ENCODE measurements at places on chromosomes 11 and 22. TPM values are rescaled to one million over a fixed set of nuclear protein-coding genes. Genes with fewer than 3 reads are reported as not detected.
A peak's percentile ranks its signal among the peaks of the same experiment; 100 is the strongest.

DKK3 gene
- total RNA-seq: 20.6 TPM

MS4A8 gene
- total RNA-seq: not detected

RAB3IL1 gene
- total RNA-seq: 7.2 TPM

- no peaks in the 10 kb centered on the region for H3K27me3 ChIP-seq
- H3K27ac ChIP-seq: no peak overlapping the region
- H3K4me3 ChIP-seq: no peak overlapping the region
- H3K4me1 ChIP-seq: peaks cover 18% of the 10 kb centered on the region
- no peak for DNase-seq
- peaks cover 14% of the 10 kb centered on the region for H3K36me3 ChIP-seq
These were observed 21.0 kb upstream of the PPP6R3 start for GRCh38 chr11:68439355-68440065.

GRCh38 chr11:65352783-65353182 lies 1.8 kb upstream of the TIGD3 start:
- peak overlapping the region; percentile 88 for H3K27ac ChIP-seq
- H3K4me1 ChIP-seq: peaks cover 10% of the 10 kb centered on the region
- H3K4me3 ChIP-seq: no peak overlapping the region
- DNase-seq: no peak
- H3K36me3 ChIP-seq: peaks cover 36% of the 10 kb centered on the region
- H3K27me3 ChIP-seq: peaks cover 25% of the 10 kb centered on the region

- H3K4me1 ChIP-seq: no peaks in the 10 kb centered on the region
- H3K27me3 ChIP-seq: no peaks in the 10 kb centered on the region
- no peak overlapping the region for H3K27ac ChIP-seq
- no peak overlapping the region for H3K4me3 ChIP-seq
- DNase-seq: no peak
- peaks cover 29% of the 10 kb centered on the region for H3K36me3 ChIP-seq
These were observed 42.4 kb downstream of the OSBP start for GRCh38 chr11:59573216-59573615.

- peaks cover 6% of the 10 kb centered on the region for H3K4me1 ChIP-seq
- peaks cover 33% of the 10 kb centered on the region for H3K36me3 ChIP-seq
- no peak overlapping the region for H3K27ac ChIP-seq
- no peak overlapping the region for H3K4me3 ChIP-seq
- H3K27me3 ChIP-seq: no peaks in the 10 kb centered on the region
- no peak for DNase-seq
These were observed 87.9 kb upstream of the SORL1-AS1 start for GRCh38 chr11:121540627-121541026.

DNA sequence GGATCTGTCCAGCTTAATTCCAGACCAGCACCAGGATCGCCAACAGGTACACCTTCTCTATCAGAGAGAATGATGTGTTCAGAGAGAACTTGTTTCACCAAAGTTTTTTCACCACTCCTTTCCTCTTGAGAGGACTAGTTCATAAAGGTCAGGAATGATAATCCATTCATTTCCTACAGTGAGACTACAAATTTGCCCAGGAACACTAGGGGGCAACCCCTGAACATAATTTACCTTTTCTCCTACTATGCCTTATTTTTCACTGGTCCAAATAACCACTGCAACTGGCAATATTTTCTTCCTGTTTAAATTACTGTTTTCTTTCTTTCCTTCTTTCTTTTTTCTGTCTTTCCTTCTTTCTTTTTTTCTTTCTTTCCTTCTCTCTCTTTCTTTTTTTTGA lies 22.5 kb downstream of the CAVIN3 start:
- H3K4me3 ChIP-seq: no peak overlapping the region
- no peaks in the 10 kb centered on the region for H3K27me3 ChIP-seq
- peaks cover 51% of the 10 kb centered on the region for H3K4me1 ChIP-seq
- H3K27ac ChIP-seq: no peak overlapping the region
- H3K36me3 ChIP-seq: no peaks in the 10 kb centered on the region

DNA sequence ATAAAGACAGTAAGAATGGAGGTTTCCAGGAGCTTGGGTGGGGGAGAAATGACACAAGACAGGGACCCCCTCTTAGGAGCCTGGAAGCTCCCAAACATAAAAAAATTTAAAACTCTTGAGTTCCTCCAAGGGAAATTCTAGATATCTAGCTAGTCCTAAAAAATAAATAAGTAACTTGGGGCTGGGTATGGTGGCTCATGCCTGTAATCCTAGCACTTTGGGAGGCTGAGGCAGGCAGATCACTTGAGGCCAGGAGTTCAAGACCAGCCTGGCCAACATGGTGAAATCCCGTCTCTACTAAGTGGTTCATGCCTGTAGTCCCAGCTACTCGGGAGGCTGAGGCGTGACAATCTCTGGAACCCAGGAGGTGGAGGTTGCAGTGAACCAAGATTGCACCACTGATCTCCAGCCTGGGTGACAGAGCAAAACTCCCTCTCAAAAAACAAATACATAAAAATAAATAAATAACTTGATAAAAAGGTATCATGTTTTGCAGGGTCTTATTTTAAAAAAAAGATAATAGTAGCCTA lies 20.0 kb upstream of the TOP3B start:
- H3K4me1 ChIP-seq: no peaks in the 10 kb centered on the region
- no peaks in the 10 kb centered on the region for H3K36me3 ChIP-seq
- peaks cover 100% of the 10 kb centered on the region for H3K27me3 ChIP-seq

DNA sequence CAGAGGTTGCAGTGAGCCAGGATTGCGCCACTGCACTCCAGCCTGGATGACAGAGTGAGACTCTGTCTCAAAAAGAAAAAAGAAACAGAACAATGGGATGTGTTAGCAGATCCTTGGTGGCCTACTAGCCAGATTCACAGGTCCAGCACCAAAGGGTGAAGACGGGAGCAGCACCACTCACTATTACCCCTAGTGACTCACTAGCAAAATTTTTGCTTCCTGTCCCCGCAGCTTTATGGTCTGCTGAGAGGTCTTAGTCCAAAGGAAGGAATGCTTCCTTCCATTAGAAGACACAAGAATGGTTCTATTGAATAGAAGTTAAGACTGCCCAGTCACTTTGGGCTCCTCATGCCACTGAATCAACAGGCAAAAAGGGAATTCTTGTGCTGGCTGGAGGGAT lies 35.9 kb upstream of the NUP50 start:
- no peak overlapping the region for H3K4me3 ChIP-seq
- H3K27ac ChIP-seq: no peak overlapping the region

DNA sequence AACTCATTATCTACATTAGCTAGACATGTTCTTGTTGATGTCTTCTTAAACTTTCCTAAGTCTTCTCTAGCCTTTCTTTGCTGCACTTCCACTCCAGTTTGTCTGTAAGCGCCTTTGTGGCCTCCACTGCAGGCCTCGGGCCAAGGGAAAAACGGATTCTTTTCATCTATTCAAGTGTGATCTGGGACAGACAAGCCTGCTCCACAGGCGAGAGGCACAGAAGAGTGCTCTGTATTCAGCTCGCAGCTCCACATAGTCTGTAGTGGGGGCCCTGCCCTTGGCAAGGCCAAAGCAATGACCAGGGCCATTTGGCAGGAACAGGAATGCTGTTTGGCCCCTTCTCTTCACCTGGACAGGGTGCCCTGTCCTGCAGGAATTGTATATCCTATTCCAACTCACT lies 84.1 kb upstream of the BARX2 start:
- H3K27me3 ChIP-seq: no peaks in the 10 kb centered on the region
- H3K27ac ChIP-seq: no peak overlapping the region
- H3K4me1 ChIP-seq: peaks cover 23% of the 10 kb centered on the region
- H3K4me3 ChIP-seq: no peak overlapping the region

DNA sequence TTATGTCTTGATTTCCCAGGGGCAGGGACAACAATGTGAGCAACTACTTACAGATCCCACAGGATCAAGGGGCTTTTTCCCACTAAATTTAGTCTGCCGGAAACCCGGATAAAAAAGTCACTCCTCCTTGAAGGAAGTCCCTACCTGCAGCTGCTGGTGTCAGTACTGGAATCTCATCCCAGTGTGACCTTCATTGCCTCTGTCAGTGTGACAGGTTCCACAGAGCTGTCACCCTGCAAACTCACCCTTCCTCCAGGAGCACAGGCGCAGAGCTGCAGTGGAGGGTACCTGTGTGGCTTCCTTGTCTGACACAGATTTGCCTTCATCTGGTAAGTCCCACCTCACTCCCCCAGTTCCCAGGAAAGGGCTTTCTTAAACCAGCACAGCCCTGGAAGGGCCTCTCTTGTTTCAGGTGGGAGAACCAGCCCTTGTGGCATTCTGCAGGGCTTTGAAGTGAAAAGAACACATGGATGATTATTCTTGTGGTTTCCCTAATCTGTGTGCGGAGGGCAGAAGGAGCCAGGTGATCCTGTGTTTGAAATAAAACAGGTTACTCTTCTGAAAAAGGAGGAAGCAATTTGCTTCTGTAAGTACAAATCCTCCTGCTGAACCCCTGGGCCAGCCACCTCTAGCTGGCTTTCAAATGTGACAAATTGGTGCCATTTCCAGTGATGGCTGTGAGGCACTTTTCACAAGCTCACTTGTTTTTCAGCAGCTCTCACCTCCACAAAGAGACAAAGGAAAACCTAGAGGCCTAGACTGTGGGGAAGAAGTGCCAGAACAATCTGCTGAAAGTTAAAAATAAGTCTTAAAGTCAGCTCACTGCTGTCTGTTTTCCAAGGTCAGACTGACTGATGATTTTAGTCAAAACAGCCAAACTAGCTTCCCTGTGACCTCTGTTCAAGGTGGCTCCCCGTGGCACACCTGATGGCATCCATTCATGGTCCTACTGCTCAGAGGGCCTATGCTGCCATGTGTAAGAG lies 9.2 kb upstream of the PRSS23 start:
- no peak overlapping the region for H3K27ac ChIP-seq
- no peak for DNase-seq
- H3K4me3 ChIP-seq: no peak overlapping the region
- H3K4me1 ChIP-seq: no peaks in the 10 kb centered on the region
- peaks cover 3% of the 10 kb centered on the region for H3K27me3 ChIP-seq
- H3K36me3 ChIP-seq: no peaks in the 10 kb centered on the region

- peaks cover 31% of the 10 kb centered on the region for H3K4me1 ChIP-seq
- H3K36me3 ChIP-seq: 0 out of 2 replicates have a peak, but pooled peaks cover 5% of the 10 kb centered on the region
- no peaks in the 10 kb centered on the region for H3K27me3 ChIP-seq
- no peak for DNase-seq
- H3K4me3 ChIP-seq: no peak overlapping the region
- H3K27ac ChIP-seq: no peak overlapping the region
These were observed 28.3 kb downstream of the NECTIN1 start for GRCh38 chr11:119700536-119701346.

DNA sequence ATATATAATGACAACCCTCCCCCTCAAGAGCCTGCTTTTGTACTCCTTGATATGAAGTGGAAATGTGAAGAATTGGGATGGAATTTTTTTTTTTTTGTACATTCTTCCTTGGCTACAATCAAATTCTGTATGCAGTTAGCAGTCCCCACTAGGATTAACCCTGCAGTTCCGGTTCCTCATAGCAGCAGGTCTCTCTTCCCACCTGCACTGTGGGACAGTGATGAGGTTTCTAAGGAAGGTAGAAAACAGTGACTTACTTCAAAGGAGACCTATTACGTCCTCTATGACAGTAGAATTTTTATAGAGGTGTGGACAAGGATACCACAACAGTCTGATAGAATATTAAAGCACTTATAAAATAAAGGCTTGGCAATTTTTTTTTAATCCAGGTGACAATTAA lies 46.3 kb upstream of the ALKBH3 start:
- H3K27me3 ChIP-seq: no peaks in the 10 kb centered on the region
- no peaks in the 10 kb centered on the region for H3K4me1 ChIP-seq
- H3K27ac ChIP-seq: no peak overlapping the region
- H3K36me3 ChIP-seq: peaks cover 27% of the 10 kb centered on the region
- DNase-seq: no peak

DNA sequence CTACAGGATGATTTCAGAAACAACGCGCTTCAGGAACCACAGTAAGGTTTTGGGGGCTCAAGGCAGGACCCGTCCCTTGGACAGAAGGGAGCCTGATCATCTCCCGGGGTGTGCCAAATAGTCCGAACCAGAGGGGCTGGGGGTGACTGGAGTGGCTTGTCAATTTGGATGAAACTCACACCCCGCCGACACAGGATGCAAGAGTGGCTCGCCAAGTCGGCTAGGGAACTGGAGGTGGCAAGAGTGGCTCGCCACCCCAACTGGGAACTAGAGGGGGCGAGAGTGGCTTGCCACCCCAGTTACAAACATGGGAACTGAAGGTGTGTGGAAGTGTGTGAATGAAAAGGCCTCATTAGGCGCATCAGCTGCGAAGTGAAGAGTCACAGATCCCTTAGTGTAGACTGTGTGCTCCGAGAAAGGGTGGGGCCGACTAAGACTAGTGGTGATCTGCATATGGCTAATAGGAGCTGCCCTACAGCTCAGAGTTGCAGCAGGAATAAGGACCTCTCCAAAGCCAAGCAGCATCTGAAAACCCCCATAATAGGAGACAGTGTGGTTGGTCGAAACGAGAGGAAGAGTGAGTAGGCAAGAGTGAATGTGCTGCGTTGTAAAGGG lies 26.6 kb upstream of the CPT1A start:
- no peaks in the 10 kb centered on the region for H3K27me3 ChIP-seq
- no peak overlapping the region for H3K27ac ChIP-seq
- no peak overlapping the region for H3K4me3 ChIP-seq
- H3K36me3 ChIP-seq: 0 out of 2 replicates have a peak, but pooled peaks cover 2% of the 10 kb centered on the region
- H3K4me1 ChIP-seq: peaks cover 25% of the 10 kb centered on the region
- no peak for DNase-seq

DNA sequence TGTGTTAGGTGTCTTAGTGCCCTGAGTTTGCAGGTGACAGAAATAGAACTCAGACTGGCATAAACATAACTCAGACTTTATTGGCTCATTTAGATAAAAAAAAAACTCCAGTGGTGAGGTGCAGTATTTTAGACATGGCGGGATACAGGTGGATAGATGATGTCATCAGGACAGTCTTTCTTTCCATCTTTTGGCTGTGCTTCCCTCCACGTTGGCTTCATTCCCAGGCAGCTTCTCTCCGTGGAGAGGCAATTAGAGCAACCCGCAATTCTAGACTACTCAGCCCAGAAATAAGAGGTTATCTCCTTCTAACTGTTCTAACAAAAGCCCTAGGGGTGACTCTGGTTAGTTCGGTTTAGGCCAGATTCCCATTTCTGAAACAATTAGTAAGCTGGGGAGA lies 40.5 kb downstream of the NCAM1 start:
- no peak overlapping the region for H3K4me3 ChIP-seq
- H3K27ac ChIP-seq: no peak overlapping the region
- no peak for DNase-seq
- no peaks in the 10 kb centered on the region for H3K27me3 ChIP-seq

DNA sequence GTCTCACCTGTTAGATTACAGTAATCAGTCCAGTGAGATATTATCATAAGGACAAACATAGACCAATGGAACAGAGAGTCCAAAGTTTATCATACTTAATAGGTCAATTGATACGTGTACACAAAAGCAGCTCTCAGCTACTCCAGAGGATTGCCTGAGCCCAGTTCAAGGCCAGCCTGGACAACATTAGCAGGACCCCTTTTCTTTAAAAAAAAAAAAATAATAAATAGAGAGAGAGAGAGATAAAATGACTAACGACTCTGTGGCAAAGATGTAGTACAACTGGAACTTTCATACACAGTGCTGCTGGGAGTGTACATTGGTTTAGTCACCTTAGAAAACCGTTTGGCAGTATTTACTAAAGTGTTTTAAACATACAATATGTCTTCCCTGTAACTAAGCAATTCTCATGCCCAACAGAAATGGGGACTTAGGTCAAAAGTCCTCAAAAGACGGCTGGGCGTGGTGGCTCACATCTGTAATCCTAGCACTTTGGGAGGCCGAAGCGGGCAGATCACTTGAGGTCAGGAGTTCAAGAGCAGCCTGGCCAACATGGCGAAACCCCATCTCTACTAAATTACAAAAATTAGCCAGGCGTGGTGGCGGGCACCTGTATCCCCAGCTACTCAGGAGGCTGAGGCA lies 10.6 kb downstream of the SNX32 start:
- H3K4me3 ChIP-seq: no peak overlapping the region
- peaks cover 3% of the 10 kb centered on the region for H3K4me1 ChIP-seq
- no peaks in the 10 kb centered on the region for H3K36me3 ChIP-seq
- DNase-seq: no peak

All from WTC11 (cell line).